ENCODE measurements at places on chromosomes 4 and X.
A peak's percentile ranks its signal among the peaks of the same experiment; 100 is the strongest.

DNA sequence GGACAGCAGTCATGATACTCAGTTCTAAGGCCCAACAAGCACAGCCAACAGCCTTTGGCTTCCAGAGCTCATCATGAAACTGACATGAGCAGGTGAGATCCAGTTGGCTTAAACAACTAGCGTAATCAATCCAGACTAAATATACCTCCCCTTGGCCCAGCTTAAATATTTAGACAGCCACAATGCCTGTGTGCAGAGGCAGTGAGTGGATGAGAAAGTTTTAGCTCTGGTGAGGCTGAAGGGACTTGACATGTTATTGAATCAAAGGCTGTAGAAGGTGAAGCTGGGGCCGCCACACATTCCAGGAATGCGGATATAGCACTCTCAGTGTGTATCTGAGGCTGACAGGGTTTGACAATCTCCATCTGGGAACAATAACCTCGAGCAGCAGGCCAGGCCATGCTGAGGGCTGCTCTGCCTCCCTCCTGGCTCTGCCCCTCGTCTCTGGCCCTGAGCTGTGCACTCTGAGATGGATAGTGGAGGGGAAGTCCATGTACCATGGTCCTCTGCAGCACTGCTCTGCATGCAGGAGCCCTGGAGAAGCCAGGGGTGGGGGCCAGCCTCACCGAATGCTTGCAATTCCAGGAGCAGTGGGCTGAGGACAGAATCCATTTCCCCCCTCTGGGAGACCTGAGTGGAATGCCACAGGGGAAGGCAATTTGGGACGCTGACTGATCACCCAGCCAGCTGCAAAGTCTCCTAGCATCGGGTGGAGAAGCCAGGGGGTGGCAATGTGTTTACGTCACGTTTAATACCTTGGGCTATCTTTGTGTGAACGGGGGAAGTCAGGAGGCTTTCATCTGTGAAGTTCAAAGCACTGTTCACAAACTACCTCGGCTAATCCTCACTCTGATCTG, 37.3 kb upstream of the RASL11B start:
- no peak for DNase-seq

- DNase-seq, result no peak
Measured at GRCh38 chrX:10501611-10502010, 118.8 kb downstream of the MID1 start.

DNA sequence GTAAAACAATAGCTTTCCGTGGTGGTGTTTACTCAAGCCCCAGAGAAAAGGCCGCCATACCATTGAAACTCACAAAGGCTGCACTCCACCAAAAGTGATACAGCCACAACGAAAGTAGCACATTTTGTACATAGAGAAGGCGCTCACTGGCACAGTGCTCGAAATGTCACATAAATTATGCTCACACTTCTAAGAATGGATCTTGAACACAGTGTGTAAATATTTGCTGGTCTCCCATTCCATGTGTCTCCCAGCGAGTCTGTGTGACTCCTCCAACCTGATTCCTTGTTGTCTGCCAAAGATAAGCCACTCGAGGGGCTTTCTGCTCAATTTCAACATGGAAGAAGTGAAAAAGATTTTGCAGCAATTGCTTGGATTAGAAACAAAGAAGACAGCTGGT, 234.0 kb upstream of the VCX3A start:
- DNase-seq, result peak; percentile 41

- no peak for DNase-seq
Measured at GRCh38 chr4:70725633-70726032, 3.9 kb downstream of the RUFY3 start.

GRCh38 chr4:132056496-132056895, 1092.6 kb upstream of the PCDH10 start:
- DNase-seq, result no peak

DNA sequence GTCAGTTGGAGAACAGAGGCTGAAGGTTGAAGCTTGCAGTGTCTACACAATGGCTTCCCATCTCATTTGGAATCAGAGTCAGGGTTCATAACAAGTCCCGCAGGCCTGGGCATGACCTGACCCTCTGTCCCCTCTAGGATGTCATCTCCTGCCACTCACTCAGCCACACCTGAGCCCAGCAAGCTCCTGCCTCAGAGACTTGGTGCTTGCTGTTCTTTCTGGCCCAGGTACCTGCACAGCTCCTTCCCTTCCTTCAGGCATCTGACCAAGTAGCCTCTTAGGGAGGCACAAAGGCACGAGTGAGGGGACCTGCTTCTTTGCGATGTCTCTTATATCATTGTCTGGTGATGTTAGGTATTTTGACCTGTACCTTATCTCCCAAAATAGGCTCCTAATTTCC, 9.0 kb downstream of the ZBTB49 start:
- no peak for DNase-seq

GRCh38 chrX:135528756-135529155, 8.3 kb downstream of the INTS6L start:
- DNase-seq, result no peak

DNA sequence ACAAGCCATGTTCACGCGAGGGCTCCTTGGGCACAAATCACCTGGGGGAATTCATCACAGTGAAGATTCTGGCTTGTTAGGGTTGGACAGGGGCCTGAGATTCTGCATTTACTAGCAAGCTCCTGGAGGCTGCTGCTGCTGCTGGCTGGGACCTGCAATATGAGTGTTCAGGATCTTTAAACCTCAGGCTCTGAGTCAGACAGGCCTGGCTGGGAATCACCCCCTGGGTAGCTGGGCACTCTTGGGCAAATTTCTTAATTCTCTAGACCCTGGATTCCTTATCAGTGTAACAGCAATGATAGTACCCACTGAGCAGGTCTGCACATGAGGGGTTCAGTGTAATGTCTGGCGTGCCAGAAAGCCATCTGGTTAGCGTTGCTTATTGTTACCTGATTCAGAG, 101.5 kb downstream of the DHX15 start:
- no peak for DNase-seq

DNA sequence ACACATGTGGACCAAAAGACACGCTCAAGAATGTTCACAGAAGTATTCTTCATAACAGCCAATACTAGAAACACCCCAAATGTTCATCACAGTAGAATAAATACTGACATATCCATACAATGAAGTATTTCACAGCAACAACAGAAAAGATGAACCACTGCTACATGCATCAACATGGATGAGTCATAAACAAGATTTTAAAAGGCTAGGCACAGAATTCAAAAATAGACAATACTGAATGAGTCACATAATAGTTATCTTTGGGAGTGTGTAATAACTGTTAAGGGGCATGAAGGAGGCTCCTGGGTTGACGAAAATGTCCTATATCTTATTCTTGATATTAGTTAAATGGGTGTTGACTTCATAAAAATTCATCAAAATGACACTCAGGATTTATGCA, 43.5 kb downstream of the CLOCK start:
- DNase-seq, result no peak

DNA sequence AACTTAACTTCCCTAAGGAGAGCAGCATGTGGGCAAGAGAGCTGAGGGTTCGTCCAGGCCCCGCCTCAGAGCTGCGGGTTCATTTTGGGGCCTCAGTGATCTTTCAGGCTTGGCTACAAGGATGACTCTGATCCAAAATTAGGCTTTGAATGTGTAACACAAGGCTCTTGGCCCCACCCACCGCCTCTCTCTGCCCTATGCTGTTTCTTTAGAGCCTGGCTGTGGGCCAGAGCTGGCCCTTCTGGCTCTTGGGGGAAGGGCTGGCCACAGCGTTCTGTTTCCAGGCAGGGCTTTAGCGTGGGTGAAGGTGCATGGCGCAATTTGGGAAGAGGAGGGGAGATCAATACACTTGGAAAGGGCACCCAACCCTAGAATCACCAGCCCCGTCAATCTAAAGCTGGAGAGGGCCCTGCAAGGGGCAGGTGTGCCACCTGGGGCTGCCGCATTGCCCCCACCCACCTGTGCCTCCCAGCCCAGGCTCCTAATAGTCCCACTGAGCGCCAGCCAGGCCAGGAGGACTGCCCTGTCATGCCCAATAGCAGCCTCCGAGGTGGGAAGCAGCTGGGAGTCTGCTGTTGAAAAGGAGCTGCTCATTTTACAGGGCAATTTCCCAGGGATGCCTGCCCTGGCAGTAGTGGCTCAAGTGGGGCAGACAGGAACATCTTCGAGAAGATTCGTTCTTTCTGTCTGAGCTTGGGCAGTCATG, 84.5 kb upstream of the MAML3 start:
- DNase-seq, result peak; percentile 97

DNA sequence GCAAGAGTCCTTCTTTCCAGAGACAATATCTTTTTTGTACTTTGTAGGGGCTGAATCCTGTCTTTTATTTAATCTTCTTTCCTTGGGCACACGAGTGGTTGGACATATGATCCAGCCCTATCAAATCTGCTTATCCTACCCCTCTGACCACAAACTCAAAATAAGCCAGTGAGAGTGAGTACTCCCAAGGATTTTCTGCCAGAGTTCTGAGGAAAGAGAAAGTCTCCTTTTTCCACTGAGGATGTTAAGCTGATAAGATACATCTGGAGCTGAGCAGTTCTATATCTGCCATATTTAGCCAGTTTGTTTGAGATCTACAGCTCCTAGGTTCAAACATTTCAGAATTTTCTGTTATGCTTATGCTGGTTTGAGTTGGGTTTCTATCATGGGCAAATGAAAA, 134.8 kb upstream of the NWD2 start:
- no peak for DNase-seq

- no peak for DNase-seq
Measured at GRCh38 chrX:19272452-19272851, 71.3 kb upstream of the PDHA1 start.

- no peak for DNase-seq
Measured at GRCh38 chr4:94668724-94669123, 89.0 kb upstream of the BMPR1B start.

DNA sequence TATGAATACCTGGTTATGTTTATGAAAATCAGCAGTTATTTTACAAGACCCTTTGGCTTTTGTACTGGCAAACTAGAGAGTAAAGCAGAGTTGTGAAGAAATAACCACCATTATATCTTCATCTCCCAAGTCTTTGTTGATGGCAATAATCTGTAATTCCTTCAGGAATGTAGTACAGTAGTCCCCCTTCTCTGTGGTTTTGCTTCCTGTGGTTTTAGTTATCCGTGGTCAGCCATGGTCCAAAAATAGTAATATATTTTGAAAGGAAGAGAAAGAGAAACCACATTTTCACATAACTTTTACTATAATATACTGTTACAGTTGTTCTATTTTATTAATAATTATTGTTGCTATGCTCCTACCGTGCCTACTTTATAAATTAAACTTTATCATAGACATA, 27.8 kb downstream of the BANK1 start:
- DNase-seq, result no peak

DNA sequence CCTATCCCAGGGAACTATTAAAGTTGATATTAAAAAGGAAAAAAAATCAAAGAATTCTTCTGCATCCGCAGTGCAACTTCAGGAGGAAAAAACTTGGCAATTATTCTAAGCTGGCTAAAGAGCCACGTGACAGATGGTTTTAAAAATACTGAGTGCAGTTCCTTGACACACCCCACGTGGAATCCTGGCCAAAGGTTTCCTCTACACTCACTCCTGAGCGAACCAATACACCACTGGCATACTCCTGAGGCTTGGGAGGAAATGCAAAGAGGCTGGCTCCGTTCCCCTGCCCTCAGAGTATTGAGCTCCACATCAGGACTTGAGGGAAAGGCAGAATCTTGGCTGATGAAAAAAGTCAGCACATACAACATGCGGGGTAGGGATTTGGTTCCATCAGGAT, 133.8 kb upstream of the ATP6AP2 start:
- no peak for DNase-seq

GRCh38 chr4:692771-693554, 4.0 kb upstream of the SLC49A3 start:
- DNase-seq, result no peak

DNA sequence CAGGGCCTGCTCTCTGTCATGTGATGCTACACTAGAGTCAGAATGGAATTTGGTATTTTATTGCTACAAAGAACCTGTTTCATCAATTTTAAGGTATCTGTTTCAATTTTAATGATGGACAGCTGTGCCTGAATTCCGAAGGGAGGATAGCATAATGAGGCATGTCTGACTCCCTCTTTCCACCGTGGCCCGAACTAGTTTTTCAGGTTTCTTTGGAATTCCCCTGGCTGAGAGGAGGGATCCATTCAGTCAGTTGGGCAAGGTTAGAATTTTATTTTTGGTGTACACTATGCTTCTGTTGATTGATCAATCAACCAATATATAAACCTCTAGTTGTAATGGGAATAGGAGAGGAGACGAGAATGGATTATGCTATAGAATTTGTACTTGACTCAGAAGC, 761.8 kb downstream of the FAM133A start:
- DNase-seq, result no peak

Measured in NCI-H510A (cell line).